ENCODE measurements at places on chromosomes 1 and 21.

- H3K4me3 ChIP-seq, result no peak overlapping the region
- H3K36me3 ChIP-seq, result no peaks in the 10 kb centered on the region
- no peaks in the 10 kb centered on the region for H3K4me1 ChIP-seq
- no peak for DNase-seq
- no peak overlapping the region for H3K27ac ChIP-seq
- no peaks in the 10 kb centered on the region for H3K27me3 ChIP-seq
These were observed 63.2 kb downstream of the MPZL1 start for GRCh38 chr1:167784876-167785550.

DNA sequence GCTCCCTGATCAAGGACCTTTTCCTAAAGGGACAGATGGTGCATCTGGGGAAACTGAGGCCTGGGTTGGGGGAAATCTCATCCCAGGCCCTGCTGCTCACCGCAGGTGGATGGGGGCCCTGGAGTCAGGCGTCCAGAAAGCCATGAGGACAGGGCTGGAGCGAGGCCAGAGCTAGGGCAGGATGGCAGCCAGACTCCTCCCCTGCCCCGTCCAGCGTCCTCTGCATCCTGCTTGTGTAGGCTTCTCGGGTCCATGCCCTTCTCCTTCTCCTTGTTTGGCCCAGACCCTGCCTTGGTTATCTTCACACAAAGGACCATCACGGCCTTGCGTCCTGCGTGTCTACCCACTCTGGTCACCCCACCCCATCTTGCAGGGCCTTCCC, 43.0 kb downstream of the TRIM11 start:
- DNase-seq, result no peak
- no peaks in the 10 kb centered on the region for H3K36me3 ChIP-seq
- H3K27me3 ChIP-seq, result no peaks in the 10 kb centered on the region

DNA sequence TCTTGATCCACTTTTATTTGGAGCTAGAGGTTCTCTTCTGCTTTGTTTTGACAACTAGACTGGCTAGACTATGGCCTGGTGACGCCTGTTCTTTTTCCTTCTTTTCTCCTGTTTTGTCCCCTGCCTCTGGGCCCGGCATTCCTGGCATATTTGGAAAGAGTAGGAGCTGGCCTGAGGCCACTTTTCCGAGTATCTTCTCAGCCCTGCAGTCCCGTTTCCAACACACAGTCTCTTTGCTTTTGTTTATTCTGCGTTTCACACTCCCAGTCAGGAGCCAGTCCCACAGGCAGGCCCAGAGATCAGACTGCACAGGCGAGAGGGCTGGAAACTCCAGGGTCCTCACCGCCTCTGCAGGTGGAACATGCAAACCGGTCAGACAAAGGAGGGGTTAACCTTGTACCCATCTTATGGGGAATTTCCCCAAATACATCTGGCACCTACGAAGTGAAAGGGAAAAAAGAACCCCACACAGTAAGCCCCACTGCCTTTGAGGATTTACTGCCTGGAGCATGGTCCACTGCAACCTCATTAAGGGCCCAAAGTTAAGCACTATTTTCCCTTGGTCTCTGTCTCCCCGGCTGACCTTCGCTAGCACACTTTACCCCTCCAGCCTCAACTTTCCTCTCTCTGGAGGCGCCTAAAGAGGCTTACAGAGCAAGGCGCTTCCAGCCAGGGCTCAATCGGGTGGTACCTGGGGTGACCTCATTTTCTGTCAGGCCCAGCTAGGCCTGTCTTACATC, 141.1 kb downstream of the TOMM20 start:
- H3K4me3 ChIP-seq, result no peak overlapping the region
- no peaks in the 10 kb centered on the region for H3K36me3 ChIP-seq
- H3K27me3 ChIP-seq, result no peaks in the 10 kb centered on the region
- H3K4me1 ChIP-seq, result peaks cover 9% of the 10 kb centered on the region
- H3K27ac ChIP-seq, result no peak overlapping the region

DNA sequence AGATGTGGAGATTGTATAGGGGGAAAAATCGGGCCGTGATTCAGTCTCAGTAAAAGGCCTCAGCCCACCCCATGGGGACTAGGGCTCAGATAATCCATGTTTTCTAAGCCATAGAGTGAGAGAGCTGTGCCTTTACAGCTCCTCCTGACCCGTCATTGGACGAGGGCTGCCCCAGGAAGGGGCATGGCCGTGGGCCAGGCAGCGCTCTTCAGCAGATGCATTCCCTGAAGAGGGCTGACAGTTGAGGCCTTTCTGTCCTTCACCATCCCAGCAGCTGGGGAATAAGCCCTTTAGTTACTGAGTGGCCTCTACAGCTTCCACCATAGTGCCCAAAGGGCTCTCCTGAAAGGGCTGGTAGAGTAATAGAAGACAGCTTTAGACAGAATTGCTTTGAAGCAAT, 57.2 kb downstream of the ST3GAL3 start:
- no peak overlapping the region for H3K4me3 ChIP-seq
- H3K36me3 ChIP-seq, result no peaks in the 10 kb centered on the region
- H3K4me1 ChIP-seq, result no peaks in the 10 kb centered on the region
- no peak for DNase-seq
- no peak overlapping the region for H3K27ac ChIP-seq

DNA sequence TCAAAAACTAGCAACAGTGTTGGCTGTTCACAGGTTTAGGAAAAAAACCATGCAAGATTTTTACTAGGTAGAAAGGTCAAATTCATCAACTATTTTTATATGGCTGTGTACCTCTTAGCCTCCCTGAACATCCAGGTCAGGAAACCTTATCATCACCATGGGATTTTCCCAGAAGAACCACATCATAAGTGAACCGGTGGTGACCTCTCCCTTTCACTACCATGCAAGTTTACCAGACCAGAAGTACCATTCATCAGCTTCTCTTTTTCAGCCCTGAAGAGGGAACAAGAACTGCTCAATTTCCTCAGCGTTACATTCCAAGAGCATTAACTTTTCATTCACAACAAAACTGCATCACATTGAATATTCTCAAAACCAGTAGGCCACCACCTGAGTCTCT, 5.9 kb downstream of the SSBP3 start:
- peaks cover 10% of the 10 kb centered on the region for H3K36me3 ChIP-seq
- H3K4me3 ChIP-seq, result no peak overlapping the region
- peaks cover 20% of the 10 kb centered on the region for H3K4me1 ChIP-seq
- no peak overlapping the region for H3K27ac ChIP-seq
